Stimulated activated CD8-positive, alpha-beta memory T cell treated with anti-CD3 and anti-CD28 coated beads, Interleukin-4, amount 100 ng/mL, for 4 hours (primary cell): ENCODE measurements at places on chromosomes 7 and 10.

- DNase-seq, result no peak
Measured at GRCh38 chr7:633381-634018, 93.0 kb upstream of the DNAAF5 start.

- DNase-seq, result no peak
Measured at GRCh38 chr7:41655426-41655825, 47.5 kb downstream of the INHBA start.

GRCh38 chr10:129725011-129725410, 239.1 kb downstream of the EBF3 start:
- no peak for DNase-seq

- no peak for DNase-seq
Measured at GRCh38 chr10:87500646-87501048, 4.0 kb upstream of the MINPP1 start.

DNA sequence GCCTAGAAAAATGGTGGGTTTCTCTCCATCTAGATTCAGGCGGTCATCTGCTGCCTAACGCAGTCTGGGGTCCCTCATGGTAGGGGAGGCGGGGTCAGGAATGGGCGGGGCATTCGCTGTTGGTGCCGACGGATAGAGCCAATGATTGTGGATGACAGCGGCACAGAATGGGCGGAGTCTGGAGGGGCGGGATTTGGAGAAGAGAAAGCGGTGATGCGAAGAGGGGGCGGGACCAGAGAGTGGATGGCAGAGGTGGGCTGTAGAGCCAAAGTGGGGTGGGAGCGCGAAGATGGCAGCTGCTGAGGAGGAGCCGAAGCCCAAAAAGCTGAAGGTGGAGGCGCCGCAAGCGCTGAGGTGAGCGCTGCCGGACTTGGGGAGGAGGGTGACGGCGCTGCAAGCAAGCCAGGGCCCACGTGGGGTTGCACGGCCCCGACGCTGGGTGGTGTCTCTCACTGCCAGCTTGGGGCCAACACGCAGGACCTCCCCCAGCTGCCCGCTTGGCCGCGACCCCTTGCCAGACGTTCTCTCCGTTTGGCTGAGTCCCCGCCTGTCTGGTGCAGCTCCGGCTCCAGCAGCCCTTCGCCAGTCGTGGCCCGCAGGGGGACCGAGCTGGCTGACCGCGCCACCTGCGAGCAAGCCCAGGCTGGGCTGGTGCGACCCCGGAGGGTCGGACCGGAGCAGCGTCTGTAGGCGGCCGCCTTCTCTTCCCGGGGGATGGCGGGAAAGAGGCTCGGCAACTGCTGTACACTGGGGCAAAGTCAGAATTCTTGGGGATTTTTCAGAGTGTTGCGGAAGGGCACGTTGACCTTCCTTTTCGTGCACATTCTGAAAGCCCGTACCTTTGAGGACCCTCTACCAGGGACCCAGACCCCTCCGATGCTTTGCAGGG, at the start of gene ADK:
Gene ADK, plus strand, starts transcription at position 232 of the 889 bp plus-strand sequence. Its CDS starts 58 bp downstream, at position 290.
- peak; percentile 100 for DNase-seq

DNA sequence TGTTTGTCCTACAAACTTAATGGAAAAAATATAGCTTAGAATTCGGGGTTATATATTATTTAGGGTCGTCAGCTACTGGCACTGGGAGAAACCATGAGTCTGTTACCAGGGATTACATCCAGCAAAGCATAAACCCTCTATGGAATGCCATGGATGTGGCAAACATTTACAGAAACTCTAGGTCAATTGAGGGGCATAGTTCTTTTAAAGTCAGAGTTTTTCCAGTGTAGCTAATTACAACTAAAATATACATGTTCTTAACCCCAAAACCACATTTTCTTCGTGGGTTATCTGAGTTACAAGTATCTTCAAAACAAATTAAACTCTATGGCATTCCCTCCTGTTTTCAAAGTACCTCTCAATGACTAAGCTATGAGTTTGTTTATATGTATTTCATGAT, 99.3 kb upstream of the THSD7A start:
- no peak for DNase-seq

GRCh38 chr7:78006063-78006755, 207.6 kb downstream of the PHTF2 start:
- DNase-seq, result no peak

- no peak for DNase-seq
Measured at GRCh38 chr7:91316426-91316825, 52.2 kb downstream of the FZD1 start.

GRCh38 chr7:5234852-5235831, 45.1 kb downstream of the WIPI2 start:
- no peak for DNase-seq

DNA sequence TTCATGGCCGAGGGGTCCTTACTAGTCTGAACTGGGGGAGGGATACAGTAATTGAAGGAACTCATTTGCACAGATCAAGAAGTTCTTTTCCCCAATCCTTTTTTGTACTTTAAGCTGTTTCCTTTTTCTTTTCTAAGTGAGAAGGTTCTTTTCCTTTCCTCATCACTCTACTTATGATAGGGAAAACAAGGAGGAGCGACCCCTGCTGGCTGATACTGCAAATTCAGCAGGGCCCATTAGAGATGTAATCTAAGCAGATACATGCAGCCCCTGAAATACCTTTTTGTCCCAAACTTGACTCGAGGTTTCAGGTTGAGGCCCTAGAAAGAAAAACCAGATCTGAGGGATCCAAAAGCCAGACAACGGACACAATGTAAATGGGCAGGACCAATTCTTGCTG, 305.5 kb downstream of the DNAJB9 start:
- DNase-seq, result no peak
